ENCODE measurements at places on chromosomes 4 and X. TPM values are rescaled to one million over a fixed set of nuclear protein-coding genes. Genes with fewer than 3 reads are reported as not detected.
A peak's percentile ranks its signal among the peaks of the same experiment; 100 is the strongest.

GRCh38 chr4:149702414-149703293 lies 113.0 kb downstream of the IQCM start:
- DNase-seq = no peak

DNA sequence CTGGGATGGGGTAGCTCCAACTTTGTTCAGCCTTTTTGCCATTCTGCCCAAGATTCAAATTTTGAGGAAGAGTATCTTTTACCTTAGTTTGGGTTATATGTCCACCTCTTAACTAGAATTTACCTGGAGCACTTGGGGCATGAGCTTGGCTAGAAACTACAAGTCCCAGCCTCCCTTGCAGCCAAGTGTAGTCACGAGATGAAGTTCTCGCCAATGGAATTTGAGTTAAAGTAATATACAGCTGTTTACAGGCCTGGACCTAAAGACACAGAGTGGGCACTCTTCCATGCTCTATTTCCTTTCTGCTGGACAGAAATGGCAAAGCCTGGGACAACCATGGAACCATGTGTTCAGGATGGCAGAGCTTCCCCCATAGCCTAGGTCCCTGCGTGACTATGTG lies 233.6 kb upstream of the GATB start:
- no peak for DNase-seq

- no peak for DNase-seq
Observed at GRCh38 chr4:177119021-177119471, 190.6 kb upstream of the NEIL3 start.

DNA sequence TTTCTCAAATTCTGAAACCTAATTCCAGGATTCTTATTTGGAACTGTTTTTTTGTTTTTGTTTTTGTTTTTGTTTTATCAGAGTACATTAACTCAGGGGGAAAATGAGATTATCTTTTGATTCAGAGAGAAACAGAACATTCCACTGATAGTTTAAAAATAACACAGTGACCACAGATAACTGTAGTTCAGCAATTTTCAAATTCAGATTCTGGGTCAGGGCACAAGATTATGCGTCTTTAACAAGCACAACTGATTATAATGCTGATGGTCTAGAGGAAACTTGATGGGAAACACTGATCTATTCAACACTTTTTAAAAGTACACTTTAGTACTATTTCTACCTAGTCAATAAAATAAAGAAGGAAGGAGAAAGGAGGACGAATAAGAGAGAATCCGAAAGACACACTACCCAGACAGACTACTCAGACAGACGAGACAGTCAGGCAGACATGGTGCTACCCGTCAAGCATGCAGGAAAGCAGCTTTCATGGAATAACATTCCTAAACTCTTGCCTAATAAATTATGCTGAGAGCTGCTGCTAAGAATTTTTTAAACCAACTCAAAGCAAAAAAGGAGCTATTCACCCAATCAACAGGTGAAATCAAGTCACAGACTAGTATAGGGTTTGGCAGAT lies 59.0 kb downstream of the APBB2 start:
- peak; percentile 36 for DNase-seq

GRCh38 chrX:41025926-41026701 lies 59.1 kb upstream of the USP9X start:
- DNase-seq = peak; percentile 35

DNA sequence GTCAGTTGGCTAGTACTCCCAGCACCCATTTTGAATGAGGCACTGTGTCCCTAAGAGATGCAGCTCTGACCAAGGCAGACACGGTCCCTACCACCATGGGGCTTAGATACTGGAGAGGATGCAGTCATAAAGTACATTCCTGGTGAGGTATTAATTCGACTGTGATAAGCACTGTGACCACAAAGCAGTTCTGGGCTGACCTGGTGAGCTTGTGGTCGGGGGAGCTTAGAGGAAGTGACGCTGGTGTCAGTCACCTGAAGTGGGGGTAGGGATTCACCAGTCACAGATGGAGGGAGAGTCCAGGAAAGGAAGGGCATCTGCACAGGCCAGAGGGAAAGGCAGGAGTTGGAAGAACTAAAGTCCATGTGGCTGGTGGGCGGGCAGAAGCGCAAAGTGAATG lies 15.8 kb upstream of the CLTRN start:
- no peak for DNase-seq

DNA sequence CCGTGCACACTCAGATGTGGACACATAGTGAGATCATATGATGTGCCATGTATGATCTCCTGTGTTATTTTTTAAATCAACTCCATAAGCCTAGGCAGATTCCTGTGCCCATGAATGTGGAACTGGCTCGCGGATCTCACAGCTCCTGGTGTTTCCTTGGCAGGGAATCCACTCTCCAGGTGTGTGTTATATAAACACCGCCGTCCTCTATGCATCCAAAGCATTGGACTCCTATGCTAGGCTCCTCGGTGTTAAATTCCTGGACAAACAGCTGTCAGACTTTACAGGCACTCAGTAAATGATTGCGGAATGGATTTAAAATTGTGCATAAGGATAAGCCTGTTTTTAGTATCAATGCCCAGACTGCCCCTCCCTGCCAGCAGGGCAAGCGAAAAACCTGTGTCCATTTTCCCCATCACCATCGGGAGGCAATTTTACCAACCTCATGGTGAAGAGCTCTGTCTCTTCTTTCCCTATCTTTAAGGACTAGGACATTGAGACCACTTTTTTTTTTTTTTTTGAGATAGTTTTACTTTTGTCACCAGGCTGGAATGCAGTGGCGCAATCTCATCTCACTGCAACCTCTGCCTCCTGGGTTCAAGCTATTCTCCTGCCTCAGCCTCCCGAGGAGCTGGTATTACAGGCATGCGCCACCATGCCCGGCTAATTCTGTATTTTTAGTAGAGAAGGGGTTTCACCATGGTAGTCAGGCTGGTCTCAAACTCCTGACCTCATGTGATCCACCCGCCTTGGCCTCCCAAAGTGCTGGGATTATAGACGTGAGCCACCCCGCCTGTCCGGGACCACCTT lies 23.6 kb upstream of the GPR78 start:
- no peak for DNase-seq

DNA sequence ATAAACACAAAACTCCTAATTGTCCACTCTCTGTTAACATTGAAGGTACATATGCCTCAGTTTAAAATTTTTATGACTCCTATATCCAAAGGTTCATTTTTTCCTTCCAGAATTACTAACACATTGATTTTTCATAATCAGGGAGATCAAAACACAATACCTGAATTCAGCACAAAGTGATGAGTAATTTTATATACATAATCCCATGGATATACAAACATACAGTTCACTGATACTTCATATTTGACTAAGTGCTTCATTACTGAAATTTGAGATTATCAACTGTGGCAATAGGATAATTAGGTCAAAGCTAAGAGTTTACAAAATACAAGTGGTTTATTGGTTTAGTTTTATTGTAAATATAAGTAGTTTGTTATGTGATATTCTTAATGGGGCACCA lies 176.2 kb upstream of the PRPS2 start:
- DNase-seq = no peak

GRCh38 chrX:151713849-151714248 lies 2.0 kb upstream of the FATE1 start:
- DNase-seq = peak; percentile 24

GRCh38 chrX:19805046-19805690 lies 82.2 kb downstream of the SH3KBP1 start:
- no peak for DNase-seq

The TMPRSS11F gene
- total RNA-seq = not detected
